ENCODE measurements at places on chromosomes 4 and X.

- DNase-seq, result no peak
Measured at GRCh38 chr4:140020457-140021361, 133.3 kb downstream of the MAML3 start.

DNA sequence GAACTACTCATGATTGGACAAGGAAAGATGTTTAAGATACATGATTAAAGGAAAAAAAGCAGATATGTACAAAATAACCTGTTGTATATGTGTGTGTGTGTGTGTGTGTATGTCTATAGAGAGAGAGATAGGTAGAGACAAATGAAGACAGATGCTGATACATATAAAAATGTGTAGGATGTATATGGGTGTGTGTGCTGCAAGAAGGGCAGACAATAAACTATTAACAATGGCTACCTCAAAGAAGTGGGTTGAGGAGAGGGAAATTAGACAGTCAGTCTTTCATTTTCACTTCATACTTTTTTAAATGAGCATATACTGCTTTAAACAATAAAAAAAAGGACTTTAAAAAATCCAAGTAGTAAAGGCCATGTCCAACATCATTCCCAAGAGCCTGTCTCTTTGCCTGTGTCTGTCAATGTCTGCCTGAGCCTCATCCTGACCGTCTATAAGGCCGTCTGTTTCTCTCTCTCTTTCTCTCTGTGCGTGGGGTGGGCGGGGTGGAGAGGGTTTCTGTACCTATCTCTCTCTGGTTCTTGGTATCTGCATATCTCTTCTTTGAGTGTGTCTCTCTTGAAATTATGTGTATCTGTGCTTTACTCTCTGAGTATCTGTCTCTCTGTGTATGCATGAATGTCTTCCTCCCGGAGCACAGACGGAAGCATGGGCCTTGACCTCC is 62.8 kb downstream of the LRBA start:
- no peak for DNase-seq

- peak; percentile 62 for DNase-seq
Measured at GRCh38 chrX:46587158-46587557, 13.6 kb downstream of the CHST7 start.

DNA sequence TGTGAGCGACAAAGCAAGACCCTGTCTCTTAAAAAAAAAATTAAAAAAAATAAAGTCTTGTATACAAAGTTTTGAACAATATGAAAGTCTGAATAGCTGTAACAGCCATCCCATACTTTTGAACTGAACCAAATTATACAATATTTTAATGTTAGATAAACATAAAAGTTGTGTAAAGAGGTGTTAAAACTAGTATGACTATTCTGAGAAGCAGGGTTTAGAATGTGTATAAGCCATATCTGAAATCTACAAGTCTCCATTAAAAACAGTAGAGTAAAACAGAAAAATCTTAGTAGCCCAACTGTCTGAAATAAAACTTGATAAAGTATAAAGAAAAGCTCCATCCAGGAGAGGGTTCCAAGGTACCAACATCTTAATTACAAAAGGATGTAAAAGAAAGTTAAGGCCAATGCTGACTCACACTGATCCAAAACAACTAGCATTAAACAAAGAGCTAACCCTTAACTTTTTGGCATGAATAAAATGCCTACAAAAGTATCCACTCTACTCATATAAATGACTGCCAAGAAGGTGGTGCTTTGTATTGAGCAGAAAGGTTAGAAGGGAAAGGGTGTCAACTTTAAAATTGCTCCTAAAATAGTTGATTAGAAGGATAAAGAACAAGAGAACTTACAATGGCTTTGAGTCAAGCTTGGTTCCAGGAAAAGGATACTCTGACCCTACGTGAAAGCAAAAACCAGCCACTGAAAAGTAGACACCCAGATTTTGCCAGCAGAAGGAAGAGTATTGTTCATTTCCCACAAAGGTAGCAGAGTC is 18.5 kb downstream of the CNOT6L start:
- DNase-seq, result peak; percentile 54

- DNase-seq, result peak; percentile 54
Measured at GRCh38 chr4:174036111-174036510, 247.4 kb downstream of the FBXO8 start.

All from fibroblast of mammary gland (primary cell).